ENCODE measurements at places on chromosomes 13 and 19.

DNA sequence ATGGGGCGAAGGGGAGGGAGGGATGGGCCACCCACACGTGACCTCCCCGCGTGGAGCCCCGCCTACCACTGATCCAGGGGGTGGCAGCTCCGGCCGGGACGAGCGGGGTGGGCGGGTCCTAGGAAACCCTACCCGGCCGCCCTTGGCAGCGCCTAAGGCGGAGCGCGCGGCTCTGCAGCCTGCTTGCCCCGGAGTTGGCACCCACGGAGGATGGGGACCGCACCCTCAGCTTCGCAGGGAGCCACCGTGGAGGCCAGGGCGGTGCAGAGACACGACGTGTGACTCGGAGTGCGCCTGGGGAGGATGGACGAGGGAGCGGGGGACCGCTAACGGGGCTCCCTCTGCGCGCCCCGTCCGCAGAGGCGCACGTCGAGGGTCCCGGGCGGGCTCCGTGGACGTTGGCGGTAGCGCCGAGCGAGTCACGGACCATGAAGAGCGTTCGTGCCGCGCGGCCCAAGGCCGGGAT is at the start of gene RGS9BP:
RGS9BP (plus strand) TSS at position 129 of the 466 bp plus-strand sequence. CDS start 416 bp downstream, outside the sequence.
- DNase-seq: peak; percentile 72

GRCh38 chr19:37160153-37160552 is 12.3 kb downstream of the ZNF585A start:
- no peak for DNase-seq

DNA sequence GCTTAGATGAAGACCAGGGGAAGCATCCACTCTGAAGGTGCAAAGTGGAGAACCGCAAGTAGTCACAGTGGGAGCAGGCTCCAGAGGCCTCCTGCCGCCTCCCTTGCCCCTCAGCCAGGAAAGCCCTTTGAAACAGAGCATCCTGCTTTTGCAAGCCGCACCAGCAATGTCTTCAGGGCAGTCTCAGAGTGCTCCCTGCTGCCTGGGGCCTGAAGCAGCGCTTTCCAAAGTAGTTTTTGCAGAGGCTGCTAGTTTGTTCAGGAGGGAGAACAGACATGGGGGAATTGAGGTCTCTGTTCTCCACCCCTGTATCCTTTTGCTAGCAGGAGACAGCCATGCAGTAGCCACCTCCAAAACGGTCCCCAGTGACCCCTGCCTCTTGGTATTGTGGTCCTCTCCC is 15.8 kb upstream of the POP4 start:
- DNase-seq: no peak

GRCh38 chr19:10961073-10961860 is 437 bp downstream of the SMARCA4 start:
- DNase-seq: peak; percentile 91

DNA sequence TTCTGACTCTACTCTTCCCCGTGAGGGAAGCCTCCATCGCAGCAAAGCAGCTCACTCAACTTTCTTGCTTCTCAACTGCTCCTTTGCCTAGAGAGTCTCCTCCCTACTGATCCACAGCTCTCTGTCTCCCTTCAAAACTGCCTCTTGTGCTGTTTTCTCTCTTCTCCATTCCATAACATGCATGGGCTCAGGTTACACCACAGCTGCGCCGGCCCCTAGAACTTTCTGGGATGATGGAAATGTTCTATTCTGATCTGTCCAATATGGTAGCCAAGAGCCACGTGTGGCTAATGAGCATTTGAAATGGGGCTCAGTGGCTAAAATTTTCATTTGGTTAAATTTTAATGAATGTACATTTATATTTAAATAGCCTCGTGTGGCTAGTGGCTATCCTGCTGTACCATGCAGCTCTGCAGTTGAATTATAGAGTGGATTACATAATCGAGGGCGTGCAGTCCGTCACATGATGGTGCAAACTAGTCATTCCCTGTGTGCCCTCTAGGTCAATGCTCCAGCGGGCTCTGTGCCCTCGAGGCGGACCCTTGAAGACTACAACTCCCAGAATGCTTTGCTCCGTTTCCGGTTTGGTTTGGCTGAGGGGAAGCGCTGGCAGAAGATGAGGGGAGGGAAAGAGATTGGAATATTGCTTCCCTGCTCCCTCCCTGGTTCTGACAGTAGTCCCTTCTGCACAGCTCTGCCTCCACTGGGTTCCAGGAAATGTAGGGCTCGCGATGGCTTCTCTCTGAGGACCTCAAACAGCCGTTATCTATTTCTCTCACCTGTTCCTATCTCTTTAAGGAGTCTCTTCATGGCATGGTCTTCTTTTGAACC is 109.8 kb downstream of the CACNA1A start:
- DNase-seq: peak; percentile 84

- DNase-seq: peak; percentile 99
Measured at GRCh38 chr19:10835089-10835753, 791 bp downstream of the TMED1 start.

DNA sequence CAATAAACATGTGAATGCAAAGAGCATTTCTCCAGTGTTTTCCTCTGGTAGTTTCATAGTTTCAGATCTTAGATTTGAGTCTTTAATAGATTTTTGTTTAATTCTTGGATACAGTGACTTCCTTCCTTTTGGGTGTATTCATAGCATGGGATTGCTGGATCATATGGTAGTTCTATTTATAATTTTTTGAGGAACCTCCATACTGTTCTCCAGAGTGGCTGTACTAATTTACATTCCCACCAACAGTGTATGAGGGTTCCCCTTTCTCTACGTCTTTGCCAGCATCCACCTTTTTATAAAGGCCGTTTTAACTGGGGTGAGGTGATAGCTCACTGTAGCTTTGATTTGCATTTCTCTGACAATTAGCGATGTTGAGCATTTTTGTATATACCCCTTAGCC is 9.3 kb upstream of the CALM3 start:
- no peak for DNase-seq

Data from iPS-NIHi11 (cell line).